ENCODE measurements at places on chromosomes 13 and 19.

DNA sequence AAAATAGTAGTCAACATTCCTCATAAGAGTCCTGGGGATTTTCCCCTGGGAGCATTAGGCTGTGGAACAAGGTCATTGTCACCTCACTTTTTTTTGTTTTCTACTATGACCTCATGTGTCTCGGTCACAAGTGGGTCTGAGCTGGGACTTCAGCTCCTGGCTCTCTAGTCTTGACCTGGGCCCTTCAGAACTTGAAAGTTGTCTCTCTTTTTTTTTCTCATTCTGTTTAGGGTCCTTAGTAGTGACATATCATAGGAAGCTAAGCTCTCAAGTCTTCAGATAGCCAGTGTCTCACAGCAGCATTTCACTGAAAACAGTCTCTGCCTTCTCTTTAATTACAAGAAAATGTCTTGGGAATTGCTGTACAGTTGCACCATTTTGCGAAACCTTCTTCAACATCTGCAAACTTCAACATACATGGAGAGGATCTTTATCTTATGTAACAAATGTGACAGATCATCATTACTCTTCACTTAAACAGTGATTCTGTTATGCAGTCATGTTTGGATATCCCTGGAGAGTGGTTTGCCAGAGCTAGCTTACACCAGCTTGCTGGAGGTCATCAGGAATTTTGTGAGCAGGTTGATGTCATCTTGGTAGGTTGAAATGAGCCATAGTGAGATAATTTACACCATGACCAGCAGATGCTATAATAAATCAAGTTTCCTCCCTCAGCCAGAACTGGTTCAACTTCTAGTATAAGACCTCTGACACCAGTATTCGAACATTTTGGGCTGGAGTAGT, 131.5 kb downstream of the GPC5 start:
- DNase-seq, result no peak

- no peak for DNase-seq
These were observed 103.0 kb downstream of the KL start for GRCh38 chr13:33119022-33119781.

- DNase-seq, result peak; percentile 97
These were observed 18.4 kb upstream of the TUBGCP3 start for GRCh38 chr13:112606109-112607001.

DNA sequence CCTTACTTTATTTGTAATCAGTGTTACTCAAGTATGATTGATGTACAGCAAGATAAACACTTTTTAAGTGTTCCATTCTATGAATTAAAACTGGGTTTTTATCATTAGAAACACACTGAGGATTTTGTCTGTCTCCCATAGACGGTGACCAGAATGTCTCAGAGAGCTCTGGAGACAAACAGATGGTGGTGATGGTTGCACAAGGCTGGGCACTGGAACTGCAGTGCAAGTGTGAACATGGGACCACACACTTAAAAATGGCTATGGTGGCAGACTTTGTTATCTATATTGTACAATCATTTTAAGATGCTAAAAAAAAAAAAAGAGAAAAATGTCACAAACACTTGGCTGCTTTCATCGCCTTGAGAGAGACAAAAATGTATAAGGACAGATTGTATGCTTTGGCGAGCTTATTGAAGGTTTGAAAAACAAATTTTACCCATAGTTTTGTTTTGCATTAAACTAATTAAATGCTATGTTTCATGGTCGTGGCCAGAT, 273.0 kb downstream of the SHISA2 start:
- DNase-seq, result no peak

- no peak for DNase-seq
These were observed 681.3 kb upstream of the SLITRK1 start for GRCh38 chr13:84563611-84564010.

- DNase-seq, result no peak
These were observed 22.1 kb downstream of the MYO9B start for GRCh38 chr19:17097593-17098126.

GRCh38 chr13:79456656-79457365, 24.1 kb upstream of the NDFIP2 start:
- no peak for DNase-seq

GRCh38 chr19:46866407-46867136, 5.8 kb downstream of the ARHGAP35 start:
- no peak for DNase-seq

GRCh38 chr19:37999309-38000213, 92.6 kb downstream of the SIPA1L3 start:
- DNase-seq, result no peak

DNA sequence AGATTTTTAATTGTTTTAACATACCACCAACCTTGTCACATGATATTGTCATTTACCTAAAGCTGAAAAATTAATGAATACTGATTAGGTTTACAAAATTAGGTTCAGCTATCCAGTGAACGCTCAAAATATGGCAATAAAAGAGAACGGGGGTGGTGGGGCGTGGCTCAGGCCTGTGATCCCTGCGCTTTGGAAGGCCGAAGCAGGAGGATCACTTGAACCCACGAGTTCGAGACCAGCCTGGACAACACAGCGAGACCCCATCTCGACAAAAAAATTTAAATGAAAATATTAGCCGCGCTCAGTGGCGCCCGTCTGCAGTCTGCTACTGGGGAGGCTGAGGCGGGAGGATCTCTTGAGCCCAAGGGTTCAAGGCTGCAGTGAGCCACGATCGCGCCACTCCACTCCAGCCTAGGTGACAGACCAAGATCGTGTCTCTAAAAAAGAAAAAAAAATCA, 516 bp upstream of the FAM32A start:
- DNase-seq, result no peak

DNA sequence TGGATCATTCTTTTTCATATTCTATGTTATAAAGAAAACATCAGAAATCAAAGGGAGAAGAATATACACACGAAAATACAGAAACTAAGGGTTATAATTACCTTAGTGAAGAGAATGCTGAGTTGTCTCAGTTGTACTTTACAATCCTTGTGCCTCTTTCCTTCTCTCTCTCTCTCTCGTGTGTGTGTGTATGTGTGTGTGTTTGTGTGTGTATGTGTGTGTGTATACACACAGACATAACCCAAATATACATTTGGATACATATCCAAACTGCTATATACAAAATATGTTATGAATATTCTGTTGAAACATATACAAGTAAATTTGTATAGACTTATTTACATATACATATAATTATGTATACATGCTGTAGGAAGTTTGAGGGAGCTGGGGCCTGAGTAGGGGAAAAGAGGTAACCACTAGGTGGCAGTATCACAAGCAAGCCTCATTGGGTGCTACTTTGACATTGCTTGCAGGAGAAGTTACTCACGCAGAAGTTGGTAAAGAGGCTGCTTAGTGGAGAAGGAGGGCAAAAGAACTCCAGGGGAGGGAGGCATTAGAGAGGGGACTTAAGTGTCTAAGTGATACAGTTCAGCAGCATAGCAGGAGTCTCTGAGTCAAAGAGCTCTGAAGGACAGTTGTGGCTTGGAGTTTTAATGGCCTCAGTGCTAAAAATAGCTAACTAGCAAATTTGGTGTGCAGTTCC, 465.1 kb upstream of the PCDH20 start:
- DNase-seq, result no peak

GRCh38 chr19:5150902-5151741, 182.2 kb downstream of the KDM4B start:
- DNase-seq, result no peak

DNA sequence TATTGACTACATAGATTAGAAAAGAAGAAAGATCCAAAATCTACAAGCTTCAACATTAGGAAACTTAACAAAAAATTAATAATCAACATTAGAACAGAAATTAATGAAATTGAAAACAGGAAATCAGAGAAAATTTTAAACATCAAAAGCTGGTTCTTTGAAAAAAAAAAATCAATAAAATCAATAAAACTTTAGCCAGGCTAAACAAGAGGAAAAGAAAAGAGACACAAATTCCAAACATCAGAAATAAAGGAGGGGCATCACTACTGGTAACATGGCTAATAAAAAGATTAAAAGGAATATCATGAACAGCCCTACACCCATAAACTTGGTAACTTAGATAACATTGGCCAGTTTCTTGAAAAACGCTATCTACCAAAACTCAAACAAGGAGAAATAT, 110.2 kb downstream of the ATP11A start:
- DNase-seq, result no peak

DNA sequence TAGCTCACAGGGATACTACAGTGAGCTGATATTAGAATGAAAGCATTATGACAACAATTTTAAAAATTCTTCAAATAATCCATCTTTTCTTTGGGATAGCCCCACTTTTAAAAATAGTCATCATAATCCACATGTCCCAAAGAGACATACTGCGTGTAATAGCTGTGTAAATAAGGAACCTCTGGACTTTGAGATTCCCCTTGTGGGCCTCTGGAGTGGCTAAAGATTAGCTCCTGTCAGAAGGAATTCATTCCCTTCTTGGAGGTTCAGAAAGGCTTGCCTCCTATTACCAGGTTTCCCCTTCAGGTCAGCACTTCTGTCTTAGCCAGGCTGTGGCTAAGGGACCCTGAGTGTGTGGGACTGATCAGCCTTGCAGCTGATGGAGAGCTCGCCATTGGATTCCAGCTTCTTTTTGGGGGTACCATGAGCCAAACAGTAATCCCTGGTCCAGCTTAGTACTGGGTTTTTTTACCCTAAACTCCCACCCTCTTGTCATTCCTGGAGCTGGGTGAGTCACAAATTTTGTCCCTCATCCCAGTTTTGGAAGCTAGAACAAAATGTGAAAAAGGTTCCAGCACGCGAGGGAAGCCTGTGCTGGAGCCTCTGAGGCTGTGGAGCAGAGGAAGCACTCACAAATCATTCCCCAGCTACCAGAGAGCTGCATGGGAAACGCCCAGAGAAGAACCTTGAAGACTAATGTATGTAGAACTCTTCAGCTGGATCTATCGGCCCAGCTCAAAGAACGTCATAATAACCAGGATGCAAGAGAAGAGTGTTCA, 96.7 kb downstream of the RNASEH2B start:
- no peak for DNase-seq

- no peak for DNase-seq
These were observed 94.3 kb downstream of the NHLRC3 start for GRCh38 chr13:39132286-39133230.

DNA sequence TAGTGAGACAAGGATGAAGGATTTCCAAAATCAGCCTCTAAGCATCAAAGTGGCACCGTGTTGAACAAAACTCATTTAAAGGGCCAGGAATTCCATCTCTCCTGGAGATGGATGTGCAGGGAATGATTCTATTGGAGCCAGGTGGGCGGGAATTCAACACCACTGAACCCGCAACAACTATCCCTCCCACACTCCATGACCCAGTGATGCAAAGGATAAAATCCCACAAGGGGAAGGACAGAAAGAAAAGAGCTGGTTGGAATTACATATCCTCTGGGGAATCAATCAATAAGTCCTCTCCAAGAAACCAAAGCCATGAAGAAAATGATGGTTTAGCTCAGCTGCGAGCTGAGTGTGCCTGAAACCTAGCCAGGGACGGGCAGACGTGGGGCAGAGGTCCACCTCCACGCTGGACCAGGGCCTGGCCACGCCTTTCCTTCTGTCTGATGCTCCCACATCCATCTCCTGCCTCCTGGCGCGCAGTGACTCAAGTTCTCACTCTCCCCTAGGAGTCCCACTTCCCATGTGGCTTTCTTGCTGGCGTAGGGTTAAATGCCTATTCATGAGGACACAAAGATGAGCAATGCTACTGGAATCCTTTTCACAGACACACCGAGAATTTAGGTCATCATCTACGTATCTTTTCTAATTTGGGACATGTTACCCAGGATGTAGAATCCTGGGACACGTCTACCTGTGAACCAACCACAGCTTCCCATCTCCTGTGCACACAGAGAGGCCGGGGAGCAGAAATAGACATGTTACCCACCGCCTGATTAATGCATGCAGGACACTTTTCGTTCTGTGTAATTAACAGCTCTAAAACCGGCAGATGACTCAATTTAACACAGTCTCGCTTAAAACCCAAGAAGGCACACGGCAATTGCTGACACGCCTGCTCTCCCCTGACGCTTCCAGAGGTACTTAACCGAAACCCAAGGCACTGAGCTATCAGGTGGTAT, 48.6 kb downstream of the PEPD start:
- DNase-seq, result no peak

DNA sequence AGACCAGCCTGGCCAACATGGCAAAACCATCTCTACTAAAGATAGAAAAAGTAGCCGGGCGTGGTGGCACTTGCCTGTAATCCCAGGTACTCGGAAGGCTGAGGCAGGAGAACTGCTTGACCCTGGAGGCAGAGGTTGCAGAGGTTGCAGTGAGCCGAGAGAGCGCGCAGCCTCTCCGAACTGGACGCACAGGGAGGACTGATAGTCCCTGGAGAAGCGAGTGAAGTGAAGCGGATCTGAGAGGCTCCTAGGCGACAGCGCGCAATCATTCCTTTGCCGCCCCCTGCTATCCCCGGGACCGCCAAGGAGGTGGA, 233 bp downstream of the ZNF561 start:
- DNase-seq, result no peak

DNA sequence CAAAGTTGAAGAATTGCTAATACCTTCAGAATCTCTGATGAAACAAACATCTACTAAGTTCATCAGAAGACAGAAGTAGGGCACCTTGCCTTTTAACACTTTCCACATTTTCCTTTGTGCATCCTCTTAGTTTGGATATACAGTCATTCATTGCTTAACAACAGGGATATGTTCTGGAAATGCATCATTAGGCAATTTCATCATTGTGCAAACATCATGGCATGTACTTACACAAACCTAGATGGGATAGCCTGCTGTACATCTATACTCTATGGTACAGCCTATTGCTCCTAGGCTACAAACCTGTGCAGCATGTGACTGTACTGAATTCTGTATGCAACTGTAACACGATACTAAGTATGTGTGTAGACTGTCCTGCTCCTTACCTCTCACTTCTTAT, 169.8 kb downstream of the SUCLA2 start:
- DNase-seq, result no peak

DNA sequence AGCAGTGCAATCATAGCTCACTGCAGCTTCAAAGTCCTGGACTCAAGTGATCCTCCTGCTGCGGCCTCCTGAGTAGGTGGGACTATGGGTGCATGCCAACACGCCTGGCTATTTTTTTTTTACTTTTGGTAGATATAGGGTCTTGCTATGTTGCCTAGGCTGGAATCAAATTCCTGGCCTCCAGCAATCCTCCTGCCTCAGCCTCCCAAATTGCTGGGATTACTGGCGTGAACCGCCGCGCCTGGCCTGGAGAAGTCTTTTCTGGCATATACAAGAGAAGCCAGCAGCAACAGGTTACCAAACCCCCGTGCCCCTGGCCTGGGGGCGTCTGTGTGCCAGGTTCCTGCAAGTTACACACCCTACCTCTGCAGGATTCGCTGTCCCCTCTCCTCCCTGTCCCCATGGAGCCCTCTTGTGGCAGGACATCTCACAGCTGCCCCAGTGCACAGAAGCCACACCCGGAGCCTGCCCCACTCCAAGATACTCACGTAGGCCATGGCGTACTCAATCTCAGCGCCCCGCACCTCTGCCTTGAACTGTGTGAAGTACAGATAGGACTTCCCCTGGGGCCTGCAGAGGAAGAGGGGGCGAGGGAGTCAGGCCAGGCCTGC, 9.9 kb downstream of the MYDGF start:
- DNase-seq, result no peak

- no peak for DNase-seq
These were observed 61.8 kb downstream of the MRPL57 start for GRCh38 chr13:21238267-21238666.

GRCh38 chr19:45981350-45981749, 7.7 kb upstream of the NOVA2 start:
- no peak for DNase-seq

Data from NCI-H187 (cell line).